Neural crest cell (in vitro differentiated cells): ENCODE measurements at places on chromosomes 1 and 21.
A peak's percentile ranks its signal among the peaks of the same experiment; 100 is the strongest.

- no peak for DNase-seq
Measured at GRCh38 chr1:194515916-194516315, 1329.5 kb upstream of the B3GALT2 start.

GRCh38 chr1:72282271-72283021 lies at the start of gene NEGR1:
TSS of gene NEGR1 (minus strand) at chr1:72282539.
- DNase-seq, result peak; percentile 69

- DNase-seq, result no peak
Measured at GRCh38 chr1:86993269-86993985, 79.0 kb downstream of the HS2ST1 start.

DNA sequence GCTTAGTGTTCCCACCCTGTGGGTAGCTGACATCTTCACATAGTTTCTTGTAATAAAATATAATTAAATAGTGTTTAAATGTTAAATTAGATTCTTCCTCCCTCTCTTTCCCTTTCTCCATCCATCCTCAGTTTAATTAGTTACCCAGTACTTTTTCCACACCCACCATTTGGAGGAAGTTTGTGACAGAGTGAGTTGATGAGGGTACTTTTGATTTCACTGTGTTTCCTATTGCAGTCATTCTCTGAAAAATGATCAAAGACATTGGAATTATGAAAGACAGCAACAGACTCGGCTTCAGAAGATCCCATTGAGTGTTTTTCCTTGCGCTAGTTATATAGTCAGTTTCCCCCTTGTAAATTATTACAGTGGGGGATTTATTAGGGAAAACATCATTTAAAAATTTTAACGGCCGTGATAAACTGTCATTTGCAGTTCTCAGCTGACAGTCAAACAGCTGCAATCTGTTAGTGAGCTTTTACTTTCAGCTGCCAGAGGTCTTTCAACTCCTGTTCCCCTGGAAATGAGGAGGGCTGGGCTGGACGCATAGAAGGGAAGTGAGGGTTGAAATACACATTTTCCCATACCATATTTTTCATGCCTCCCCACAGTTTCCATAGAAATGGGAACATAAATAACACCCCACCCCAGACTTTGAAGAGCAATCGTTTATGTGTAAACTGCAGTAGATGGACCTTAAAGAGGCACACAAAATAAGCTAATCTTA lies 61.3 kb upstream of the CACYBP start:
- no peak for DNase-seq

DNA sequence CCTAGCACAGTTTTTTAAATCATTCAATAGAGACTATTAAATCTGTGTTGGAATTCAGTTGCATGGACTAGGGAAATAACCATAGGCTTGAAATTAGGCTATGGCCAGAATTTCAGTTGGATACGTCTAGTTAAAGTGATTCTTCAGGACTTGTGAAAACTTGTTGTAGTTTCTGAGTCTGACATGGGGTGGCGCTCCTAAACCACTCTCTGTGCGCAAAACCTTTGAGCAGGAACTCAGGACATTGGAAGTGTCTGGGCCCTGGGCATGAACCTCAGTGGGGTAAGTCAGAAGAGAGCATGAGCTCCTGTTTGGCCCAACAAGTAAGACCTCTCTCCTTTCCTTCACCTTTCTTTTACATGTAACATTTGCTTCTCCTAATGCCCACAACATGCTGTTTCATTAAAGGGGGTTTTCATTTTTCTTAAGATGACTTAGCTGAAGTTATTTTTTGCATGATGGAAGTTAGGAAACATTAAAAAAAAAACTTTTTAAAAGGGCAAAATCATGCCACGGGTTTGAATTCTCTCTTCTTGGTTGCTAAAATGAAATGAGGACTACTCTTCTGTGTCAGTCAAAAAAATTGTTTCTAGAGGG lies 17.1 kb upstream of the CCDC190 start:
- peak; percentile 51 for DNase-seq

DNA sequence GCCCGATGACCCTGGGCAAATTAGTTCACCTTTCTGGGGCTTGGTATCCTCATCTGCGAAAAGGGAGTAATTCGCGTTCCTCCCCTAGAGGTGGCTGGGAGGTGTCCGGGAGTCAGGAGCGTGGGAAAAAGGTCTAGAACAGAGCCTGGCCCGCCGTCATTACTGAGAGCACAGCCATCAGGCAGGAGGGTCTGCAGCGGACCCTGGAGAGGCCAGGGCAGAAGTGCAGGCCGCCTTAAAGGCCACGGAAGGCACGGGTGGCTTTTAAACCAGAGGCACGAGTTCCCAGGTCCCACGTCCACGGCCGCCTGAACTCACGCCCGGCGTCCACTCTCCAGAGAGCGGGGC lies 850 bp downstream of the PANK4 start:
- no peak for DNase-seq

- no peak for DNase-seq
Measured at GRCh38 chr1:160662910-160663309, 16.1 kb upstream of the SLAMF1 start.

DNA sequence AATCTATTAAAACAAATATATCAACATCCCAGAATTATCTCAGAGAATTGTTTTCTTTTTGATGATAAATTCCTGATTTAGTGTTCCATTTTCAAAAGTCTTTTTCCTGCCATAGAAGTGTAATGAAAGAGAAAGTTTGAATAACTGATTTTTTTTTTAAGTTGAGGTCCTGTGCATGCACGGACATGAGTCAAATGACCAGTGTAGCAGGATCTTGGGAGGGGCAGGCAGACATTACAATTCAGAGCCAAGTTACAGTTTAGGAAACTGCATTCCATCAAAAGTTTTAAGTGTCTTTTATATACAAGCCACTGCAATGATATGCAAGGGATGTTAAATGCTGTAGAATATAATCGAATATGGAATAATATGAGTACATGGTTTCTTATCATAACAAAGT lies 227.5 kb downstream of the HMCN1 start:
- DNase-seq, result no peak

DNA sequence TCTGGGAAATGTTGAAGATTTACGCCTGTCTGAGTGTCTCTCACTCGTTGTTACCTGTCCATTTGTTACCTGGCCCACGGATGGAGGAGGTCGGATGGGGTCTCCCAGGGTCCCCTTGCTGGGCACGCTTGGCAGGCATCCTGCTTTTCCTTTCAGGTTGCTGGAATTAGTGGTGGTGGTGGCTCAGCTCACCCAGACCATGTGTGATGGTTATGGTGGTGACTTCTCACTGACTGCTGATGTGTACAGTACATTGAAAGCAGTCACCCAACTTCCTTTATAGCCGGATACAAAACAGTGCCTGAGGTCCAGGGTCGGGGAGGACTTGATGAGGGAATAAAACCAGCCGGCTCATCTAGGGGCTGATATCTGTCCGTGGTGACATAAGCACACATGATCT lies 19.5 kb downstream of the MAPKAPK2 start:
- DNase-seq, result no peak

DNA sequence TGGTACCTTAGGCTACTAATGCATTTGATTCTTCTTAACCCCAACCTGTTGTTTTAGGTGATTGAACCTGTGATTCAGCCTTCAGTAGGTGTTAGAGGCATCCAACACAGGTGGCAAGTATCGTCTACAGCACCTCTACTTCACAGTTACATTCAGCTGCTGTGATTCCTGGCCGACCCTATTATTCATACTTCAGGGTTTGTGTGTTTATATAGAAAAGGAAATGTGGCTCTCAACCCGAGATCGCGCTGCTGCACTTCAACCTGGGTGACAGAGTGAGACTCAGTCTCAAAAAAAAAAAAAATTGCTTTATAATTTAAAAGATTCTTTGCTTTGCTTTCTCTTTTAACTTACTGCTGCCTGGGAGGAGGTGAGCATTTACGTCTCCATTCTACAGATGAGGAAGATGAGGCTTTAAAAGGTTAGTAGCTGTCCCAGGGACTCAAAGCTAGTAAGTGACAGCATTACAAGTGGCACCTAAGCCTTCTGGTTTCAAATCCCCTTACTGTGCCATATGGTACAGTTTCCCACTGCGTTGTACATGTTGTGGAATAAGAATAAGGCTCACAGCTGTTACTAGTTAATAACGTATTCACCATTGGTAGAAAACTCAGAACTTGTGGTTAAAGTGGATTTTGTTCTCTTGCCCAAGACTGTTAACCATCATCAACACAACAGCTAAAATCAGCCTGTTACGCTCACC lies 9.9 kb upstream of the GPR25 start:
- DNase-seq, result no peak

DNA sequence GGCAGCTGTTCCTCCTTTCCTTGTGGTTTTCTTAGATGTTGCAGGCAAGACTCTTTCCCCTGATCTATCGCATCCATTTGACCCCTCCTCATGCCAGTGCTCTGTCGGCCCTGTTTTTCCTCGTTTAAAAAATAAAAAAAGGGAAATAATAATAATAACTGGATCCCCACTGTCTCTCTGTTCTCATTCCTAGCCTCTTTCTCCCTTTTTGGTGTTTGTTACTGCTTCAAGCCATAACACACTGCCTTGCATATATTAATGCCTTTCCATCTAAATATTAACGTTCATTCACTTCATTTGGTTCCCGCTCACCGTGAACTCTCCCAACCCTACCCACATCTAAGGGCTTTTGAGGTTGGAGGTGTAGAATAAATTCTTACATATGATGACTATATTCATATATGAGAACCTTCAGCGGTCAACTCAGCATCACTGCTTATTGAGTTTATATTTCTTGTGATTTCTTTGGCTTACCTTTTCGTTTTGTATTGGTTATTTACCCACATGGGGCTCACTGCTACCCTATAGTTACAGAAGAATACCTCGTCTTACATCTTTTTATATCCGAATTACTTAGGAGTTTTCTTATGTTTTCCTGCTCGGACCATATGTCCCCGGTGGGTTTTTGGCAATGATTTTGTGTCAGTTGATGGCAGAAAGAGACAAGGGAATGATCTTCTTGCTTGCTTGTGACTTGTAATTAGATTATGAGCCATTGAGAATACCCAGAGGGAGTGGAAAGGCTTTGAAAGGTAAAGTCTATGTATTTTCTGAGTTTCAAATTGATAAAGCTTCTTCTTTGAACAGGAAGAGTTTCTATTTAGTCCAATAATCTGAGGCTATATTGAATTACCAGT lies 805 bp downstream of the ATG4C start:
- DNase-seq, result no peak

DNA sequence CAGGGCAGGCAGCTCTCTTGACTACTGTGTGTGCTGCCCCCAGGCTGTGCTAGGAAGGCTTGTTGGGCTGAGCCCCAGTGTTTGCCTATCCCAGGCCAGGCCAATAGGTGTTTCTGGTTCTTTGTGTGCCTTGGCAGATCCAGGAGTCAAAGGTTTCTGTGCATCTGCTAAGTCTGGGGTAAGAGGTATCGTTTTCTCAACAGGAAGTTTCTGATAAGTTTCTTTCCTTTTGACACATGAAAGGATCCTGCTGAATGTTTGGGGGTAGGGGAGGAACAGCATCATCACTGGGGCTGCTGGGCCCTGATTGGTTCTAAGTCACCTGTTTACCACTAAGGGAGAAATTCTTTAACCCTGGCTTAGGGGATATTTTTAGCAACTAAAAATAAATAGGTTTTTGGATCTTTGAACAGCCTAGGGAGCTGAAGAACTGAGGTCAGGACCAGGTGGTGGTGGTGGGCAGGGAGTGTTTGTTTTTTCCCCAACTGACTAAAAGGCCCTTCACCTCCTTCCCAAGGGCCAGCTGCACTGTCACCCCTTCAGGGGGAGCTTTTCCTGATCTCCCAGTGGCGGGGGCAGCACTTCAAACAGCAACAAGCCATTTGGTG lies 85.1 kb downstream of the KCNN3 start:
- no peak for DNase-seq

DNA sequence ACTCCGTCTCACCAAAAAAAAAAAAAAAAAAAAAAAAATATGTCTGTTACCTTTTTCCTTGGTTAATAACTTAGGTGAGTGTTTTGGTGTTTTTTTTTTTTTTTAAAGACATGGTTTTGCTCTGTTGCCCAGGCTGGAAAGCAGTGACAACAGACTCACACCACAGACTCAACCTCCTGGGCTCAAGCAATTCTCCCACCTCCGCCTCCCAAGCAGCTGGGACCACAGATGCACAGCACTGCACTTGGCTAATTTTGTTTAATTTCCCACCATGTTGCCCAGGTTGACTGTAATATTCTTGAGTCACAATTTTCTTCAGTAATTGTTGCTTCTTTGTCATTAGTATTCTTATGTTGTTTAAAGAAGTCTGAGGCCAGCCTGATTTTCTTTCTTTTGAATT lies 149.2 kb upstream of the SYT6 start:
- no peak for DNase-seq

DNA sequence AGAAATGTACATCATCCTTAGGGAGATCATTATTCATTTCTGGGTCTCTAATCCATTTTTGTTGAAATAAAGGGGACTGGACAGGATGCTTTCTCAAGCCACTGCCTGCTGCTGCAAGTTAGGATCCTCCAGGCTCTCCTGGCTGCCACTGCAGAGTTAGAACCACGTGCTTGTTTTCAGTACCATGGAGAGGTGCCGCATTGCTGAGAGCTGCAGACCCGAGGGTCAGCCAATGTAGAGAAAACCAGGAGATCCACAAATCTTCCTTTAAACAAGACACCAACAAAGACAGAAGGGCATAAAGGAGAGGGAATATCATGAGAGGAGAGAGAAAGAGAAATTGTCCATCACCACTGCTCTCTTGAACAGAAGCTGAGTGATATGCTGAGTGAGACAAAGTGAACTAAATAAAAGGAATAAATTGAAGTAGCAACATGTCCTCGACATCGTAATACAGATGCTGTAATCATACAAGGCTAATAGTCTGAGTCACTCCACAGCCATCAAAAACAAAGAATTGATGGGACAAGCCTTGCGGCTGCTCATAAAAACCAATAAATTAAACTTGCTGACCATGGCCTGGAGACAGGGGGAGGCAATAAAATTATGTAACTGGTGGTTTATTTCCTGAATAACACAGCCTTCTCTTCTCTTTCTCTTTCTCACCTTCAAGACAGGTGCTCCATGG lies 255.7 kb downstream of the OMA1 start:
- peak; percentile 62 for DNase-seq

GRCh38 chr1:231774719-231775335 lies 148.2 kb downstream of the DISC1 start:
- no peak for DNase-seq

- DNase-seq, result no peak
Measured at GRCh38 chr1:186948535-186948934, 119.8 kb downstream of the PLA2G4A start.

DNA sequence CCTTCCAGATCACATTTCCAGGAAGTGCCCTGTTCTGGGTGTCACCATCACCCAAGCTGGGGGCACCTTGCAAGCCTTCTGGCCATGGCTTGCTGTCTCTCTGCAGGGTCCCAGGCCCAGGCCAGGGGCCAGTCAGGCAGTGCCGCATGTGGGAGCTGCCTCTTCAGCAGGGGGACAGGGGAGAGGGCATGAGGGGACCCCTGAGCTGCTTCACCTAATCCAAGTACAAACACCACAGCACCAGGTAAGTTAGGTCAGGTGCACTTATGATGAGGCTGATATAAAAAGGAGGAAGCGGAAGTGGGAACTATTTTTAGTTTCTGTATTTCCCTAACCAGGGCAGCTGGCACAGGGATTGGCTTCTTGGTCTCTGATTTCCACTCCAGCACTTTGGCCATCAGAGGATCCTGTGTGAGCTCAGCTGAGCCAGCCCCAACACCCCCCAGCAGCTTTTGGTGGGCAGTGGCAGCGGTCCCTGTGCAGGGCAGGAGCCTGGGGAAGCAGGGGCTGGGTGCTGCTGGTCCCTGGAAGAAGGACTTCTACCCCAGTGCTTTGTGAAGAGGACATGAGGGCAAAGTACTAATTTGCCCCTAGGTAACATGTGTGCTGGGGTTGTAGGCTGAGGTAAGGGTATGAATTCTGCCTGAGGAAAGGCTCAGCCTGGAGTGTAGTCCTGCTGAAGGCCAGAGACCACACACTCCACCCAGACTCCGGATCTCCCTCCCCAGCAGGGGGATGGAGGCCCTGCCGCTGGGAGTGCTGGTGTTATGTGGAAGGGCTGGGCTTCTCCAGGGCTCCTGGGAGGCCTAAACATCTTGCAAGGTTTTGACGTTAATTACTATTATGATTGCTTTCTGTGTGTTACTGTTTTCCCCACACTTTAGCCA lies 3.3 kb upstream of the PCBP3 start:
- DNase-seq, result no peak
